ENCODE measurements at places on chromosomes 12 and 14.

DNA sequence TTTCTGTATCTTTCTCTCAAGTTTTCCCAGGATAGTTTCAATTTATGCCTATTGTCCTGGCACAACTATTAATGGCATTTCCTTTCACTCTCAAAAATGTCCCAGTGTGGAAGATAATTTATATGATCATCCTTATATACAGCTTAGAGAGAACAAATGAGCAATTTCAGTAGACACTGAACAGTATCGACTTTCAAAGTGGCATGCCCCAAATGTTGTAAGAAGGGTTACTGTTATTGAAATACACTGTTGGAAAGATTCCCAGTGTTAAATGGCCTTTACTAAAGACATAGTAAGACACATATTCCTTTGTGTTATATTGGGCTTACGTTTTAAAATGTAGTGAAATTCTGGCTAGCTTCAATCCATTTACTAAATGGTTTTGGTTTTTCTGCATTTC lies 202.3 kb upstream of the CDKN3 start:
- DNase-seq, result no peak

GRCh38 chr12:60335745-60336144 lies 739.9 kb downstream of the SLC16A7 start:
- DNase-seq, result no peak

GRCh38 chr14:69543341-69544115 lies 31.1 kb downstream of the CCDC177 start:
- peak; percentile 12 for DNase-seq

GRCh38 chr12:107086314-107086713 lies 7.0 kb downstream of the CRY1 start:
- DNase-seq, result no peak

- DNase-seq, result no peak
Measured at GRCh38 chr12:98968896-98969295, 323.8 kb downstream of the APAF1 start.

- no peak for DNase-seq
Measured at GRCh38 chr12:120136093-120136770, 19.7 kb upstream of the RAB35 start.

- DNase-seq, result peak; percentile 37
Measured at GRCh38 chr14:66000766-66001165, 485.4 kb upstream of the CCDC196 start.

DNA sequence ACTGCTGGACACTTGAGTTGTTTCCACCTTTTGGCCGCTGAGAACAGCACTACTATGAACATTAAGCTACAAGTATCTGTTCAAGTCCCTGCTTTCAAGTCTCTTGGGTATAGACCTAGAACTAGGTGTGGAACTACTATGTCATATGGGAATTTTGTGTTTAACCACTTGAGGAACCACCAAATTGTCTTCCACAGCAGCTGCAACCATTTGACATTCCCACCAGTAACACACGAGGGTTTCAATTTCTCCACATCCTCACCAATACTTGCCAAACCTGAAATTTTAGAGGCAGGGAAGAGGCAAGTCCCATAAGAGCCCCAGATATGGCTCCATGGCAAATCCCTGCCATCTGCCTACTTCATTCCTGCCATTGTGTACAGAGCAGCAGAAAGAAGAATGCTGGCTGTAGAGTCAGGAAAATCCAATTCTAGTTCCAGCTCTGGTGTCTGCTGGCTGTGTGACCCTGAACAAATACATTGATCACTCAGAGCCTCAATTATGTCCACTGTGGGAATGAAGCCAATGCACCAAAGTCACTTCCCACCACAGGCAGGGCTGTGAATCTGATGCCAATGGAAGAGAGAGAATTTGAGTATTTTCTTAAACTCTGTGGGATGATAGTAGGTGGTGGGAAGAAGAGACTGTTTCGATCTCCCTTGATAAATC lies 17.8 kb downstream of the PITPNM2 start:
- DNase-seq, result no peak

DNA sequence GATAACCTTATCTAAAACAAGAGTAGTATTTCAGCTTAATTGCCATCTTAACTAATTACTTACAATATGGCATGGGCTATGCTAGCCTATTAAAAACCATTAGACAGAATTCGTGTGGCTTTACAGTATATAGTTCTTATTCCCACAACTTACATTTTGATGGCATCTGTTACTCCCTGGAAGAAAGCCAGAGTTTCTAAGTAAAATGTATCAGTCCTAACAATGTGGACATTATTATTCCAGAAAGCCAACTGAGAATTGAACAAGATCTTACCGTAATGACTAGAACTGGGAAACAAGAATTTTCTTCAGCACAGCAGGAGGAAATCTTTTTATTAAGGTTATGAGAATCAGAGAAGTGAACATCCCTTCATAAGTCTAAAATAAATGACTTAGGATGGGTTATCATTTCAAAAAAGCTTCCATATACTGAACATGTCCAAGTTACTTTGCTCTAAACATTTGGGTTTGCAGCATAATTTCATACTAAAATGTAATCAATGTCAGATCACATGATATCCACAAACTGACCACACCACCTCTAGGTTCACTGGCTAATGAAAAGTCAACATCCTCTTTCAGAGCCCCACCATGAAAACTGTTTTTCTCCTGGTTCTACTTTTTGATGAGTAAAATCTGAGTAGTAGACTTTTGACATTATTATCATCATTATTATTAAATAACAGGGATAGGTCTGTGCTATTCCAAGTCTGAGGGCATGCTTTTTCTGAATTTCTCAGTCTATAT lies 179.7 kb downstream of the SSPN start:
- no peak for DNase-seq

DNA sequence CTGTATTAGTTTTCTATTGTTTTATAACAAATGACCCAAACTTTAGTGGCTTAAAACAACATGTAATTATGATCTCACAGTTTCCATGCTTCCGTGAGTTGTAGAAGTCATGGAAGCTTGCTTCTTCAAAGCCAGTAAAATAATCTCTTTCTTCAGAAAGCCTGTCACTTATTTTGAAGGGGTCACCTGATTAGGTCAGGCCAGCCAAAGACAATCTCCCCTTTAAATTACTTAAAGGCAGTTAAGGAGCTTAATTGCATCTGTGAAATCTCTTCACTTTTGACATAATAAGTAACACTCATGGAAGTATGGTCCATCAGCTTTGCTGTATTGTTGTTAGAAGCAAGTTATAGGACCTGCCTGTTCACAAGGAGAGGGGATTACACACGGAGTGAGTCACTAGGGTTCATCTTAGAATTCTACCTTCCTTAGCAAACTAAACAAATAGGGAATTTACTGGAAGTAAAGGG lies 89.8 kb downstream of the FAR2 start:
- no peak for DNase-seq

GRCh38 chr12:107891967-107892366 lies 117.5 kb downstream of the ASCL4 start:
- DNase-seq, result no peak

DNA sequence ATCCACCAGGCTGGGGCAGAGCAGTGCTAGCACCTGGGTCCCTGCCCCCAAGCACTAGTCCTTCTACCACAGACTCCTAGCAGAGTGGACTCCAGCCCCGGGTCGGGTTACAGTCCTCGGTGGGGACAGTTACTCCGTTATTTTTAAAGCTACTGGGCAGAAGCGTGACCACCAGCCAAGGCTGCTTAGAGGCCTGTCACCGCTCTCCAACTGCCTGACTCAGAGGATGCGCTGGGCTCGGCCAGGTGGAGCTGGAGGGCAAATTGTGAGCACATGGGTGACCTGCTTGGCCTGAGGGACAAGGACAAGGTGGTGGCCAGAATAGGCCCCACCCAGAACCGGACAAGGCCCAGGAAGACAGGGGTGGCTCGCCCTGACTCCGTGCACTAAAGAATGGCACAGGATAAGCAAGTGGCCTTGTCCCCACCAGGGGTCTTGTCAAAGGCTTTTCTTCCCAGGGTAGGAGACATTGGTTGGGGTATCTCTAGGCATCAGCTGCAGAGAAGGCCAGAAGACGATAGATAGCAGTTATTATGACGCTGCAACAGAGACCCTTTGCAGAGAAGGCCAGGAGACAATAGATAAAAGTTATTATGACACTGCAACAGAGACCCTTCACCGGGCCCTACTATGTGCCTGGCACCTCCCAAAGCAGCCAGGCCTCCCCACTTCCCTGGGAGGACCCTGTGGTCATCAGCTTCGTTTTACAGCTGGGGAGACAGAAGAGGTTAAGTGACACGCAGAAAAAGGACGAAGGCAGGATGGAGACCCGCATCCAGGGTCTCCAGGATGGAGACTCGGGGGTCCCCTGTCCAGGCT lies 1.6 kb downstream of the ABCB9 start:
- no peak for DNase-seq

DNA sequence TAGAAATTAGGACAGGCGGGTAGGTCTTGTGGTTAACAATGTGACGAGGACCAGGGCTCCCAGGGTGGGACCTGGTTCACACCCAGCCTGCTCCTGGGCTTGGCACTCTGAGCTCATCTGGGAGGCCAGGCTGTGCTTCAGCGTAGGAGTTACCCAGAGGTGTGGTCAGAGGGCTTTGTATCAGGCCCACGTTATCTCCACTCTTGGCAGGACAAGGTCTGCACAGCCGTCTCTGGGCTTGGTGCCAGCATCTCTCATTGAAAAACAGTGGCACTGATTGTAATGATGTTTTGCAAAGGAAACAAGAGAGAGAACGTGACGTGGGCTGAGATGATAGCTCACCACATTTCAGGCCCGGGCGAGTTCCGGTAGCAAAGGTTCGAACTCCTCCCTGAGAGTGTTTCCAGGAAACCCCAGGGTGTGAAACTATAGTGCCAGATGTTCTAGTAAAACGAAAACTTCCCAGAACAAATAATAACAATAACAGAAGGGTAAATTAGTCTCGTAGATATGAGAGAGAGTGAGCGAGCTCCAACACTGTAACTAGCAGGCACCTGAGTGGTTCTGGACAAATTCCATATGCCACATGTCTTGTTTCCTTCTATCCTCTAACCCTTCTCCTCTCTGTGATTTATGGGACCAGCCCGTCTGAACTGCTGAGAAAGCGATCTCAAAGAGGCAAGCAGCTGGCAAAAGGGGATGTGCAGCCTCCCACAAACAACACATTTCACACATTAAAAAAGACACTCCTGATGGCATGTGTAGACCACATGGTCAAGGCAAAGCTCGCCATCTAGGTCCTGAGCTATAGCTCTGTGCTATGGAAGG lies 227.3 kb downstream of the KTN1 start:
- DNase-seq, result peak; percentile 72

DNA sequence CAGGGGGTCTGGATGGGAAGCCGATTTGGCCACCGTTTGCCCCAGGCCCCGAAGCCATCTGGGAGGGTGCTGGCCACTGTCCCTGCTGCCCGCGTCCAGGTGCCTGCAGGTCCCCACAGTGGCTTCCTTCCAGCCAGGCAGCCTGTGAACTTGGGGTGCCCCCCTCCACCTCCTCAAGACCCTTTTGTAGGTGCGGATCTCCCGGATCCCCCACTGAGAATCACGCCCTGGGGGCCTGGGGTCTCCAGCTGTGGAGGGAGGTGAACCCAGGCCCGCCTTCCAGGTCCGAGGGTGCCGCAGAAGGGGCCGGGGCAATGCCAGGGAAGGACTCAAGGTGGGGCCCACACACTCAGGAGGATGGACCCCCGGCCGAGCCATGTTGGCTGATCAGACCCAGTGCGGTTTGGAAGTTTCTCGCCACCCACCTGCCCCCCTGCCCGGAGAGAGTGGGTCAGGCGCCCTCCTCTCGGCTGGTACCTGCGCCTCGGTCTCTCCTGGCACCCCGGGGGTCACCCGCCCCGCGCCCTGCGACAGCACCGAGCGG lies 1.7 kb downstream of the MMP17 start:
- DNase-seq, result peak; percentile 69

- peak; percentile 15 for DNase-seq
Measured at GRCh38 chr14:32625211-32625610, 296.1 kb downstream of the AKAP6 start.

- no peak for DNase-seq
Measured at GRCh38 chr12:129659961-129660622, 243.7 kb downstream of the TMEM132D start.

DNA sequence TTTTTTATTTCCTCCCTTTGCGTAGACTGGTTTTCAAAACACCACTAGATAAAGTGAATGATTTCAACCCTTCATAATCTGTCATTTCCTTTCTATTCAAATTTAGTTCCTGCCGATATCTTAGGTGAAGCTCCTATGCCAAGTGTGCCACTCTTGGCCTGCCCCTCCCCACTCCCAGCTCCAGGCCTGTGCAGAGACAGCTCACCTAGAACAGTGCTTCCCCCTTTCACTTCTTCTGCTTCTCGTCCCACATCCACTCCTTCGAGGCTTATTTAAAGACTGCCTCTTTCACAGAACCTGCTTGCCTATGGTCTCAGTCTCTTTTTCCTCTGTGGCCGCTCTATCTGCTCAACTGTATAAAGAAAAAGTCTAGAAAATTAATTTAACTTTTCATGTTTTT lies 473.8 kb downstream of the RAD51B start:
- no peak for DNase-seq

DNA sequence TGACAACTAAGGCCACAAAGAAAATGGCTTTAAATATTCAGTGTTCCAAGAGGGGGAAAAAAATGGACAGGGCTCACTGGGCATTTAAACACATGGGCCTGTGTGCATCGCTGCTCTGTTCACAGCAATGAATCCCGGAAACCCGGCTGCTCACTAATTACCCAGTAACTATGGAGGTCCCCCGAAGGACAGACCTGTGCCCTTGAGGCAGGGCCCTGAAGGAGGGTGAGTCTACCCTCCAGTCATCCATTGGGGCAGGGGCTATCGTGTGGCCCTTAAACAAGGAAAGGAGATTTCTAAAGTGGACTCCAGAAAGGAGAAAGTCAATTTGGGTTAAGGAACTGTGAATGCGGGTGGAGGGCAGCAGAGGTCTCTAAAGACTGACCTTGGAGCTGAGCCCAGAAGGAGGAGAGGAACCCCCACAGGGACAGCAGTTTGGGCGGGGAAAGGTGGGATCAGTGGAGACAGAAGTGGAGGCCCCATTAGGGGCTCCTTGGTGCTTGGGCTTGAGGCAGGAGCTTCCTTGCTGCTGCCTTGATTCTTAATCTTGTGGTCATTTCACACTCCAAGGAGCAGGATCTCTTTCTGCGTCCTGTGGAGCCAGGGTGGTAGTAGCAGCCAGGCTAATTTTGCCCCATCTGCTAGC lies 1.4 kb upstream of the CLMN start:
- DNase-seq, result no peak

DNA sequence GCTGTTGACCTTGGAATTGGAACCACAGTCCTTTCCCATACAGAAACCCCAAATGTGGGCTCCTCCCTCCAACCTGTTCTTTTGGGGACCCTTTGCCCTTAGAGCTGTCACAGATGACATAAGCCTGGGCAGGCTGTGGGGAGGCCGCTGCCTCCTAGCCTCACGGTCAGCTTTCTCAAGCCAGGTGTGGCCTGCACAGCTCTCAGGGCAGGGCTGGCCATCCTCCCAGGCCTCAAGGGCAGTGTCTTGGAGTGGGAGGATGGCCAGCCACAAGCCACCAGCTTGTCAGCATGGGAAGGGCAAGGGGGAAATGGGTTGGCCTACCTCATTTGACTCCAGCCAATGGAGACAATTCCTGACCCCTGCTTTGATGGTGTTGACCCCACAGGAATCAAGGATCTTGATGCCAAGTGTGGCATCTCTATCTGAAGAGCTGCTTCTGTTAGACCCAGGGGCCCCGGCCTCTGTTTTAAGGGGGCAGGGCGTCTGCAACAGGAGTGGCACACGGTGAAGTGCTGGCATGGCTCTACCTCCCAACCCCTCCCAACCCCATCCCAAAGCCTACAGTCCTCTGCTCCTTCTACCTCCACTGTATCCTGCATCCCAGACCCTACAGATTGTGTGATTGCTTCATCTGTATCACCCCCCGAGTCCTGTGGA lies 11.5 kb downstream of the CBLN3 start:
- no peak for DNase-seq
